RWPE1 (cell line): ENCODE measurements at places on chromosomes 1 and 21.

GRCh38 chr1:102071451-102071850, 74.7 kb upstream of the OLFM3 start:
- no peak for DNase-seq

DNA sequence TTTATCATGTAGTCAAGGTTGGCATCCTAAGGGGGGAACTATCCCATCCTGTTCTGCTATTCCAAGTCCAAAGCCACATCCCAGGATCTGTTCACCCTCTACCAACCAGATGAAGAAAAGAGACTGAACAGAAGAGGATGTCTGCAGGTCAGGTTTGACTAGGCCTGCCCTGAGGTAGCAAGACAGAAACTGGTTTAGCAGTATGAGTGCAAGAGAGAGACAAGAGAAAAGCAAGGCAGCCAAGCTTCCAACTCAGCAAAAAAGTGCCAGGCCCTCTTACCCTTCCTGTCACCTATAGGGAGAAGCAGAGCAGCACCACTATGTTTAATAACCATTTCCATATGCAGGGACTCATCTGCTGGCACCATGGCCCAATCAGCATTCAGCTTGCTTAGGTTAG, 320.8 kb upstream of the DUSP10 start:
- no peak for DNase-seq

DNA sequence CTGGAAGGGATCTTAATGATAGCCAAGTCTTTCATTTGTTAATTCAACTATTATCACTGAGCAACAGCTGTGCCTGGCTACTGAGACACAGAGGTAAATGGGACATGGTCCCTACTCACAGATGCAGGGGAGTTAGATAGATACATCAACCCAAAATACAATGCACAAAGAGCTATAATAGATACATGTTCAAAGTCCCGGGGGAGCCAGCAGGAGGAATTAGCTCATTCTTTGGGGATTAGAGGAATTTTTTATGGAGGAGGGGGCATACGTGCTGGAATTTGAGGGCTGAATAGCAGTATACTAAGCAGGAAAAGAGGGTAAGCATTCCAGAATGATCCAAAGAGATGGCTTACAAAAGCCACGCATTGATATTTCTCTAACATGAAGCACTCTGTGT, 34.6 kb downstream of the C8B start:
- no peak for DNase-seq

- no peak for DNase-seq
Measured at GRCh38 chr1:67464058-67464457, 33.9 kb upstream of the SERBP1 start.

DNA sequence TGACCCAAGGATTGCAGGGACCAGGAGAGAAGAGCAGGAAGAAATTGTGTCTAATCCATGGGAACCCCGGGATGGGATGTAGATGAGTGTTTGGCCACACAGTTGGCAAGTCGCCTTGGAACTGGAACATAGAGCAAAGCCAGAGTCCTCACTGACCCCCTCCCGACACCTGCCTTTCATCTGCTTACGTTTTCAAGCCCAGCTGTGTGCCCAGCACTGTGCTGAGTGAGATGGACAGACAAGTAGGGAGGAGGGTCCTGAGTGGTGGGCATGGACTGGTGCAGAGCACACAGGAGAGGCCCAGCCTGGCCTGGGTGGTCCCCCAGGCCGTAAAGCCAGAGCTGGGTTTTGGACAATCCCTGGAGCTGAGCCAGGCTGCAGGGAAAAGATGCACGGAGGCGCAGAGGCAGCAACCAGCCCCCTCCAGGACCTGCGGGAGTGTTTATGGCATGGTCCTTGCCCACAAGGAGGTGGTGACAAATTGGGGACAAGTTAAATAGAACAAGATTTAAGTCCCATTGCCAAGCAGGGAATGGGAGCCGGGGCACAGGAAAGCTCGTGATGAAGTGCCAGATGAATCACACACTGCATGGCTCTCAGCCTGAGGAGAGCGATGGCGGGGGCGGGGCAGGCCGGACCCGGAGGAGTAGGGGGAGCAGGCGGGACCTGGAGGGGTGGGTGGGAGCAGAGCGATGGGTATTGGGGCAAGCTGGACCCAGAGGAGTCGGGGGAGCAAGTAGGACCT, 157.8 kb upstream of the VAMP3 start:
- DNase-seq: no peak

GRCh38 chr1:94276988-94277434, 39.6 kb upstream of the ARHGAP29 start:
- DNase-seq: no peak

GRCh38 chr21:15788847-15789523, 59.2 kb downstream of the USP25 start:
- DNase-seq: peak; percentile 34

DNA sequence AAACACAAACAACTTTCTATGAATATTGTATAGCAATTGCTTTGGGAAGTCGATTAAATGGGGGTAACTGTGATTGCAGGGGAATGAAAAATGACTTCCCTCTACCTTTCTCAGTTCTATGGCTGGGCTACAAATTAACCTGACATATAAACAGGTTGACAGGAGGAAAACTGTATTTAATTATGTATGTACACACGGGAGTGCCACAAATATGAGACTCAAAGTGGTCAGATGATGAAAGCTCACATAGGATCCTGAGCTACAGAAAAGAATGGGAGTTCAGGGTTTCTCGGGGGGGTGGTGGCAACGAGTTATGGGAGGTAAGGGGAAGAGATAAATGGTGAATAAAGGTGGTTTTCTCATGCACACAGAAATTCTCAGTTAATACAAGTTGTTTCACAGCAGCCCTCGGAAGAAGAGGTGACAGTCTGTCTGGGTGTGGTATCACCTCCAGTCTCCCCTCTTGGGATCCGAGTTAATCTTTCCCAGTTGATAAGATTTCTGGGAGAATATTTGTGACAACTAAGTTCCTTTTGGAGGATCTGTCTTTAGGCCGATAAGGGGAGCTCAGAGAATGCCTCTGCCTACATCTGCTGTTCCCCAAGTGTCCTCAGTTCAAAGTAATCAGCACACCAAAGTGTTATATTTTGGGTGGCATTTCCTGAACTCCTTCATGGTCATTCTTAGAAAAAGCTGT, 26.3 kb downstream of the GADD45A start:
- no peak for DNase-seq

GRCh38 chr21:42238185-42238934, 19.4 kb downstream of the ABCG1 start:
- DNase-seq: no peak
